ENCODE measurements at places on chromosomes 13 and 19.
A peak's percentile ranks its signal among the peaks of the same experiment; 100 is the strongest.

GRCh38 chr13:28564030-28564429 is 69.1 kb upstream of the FLT1 start:
- DNase-seq, result no peak

DNA sequence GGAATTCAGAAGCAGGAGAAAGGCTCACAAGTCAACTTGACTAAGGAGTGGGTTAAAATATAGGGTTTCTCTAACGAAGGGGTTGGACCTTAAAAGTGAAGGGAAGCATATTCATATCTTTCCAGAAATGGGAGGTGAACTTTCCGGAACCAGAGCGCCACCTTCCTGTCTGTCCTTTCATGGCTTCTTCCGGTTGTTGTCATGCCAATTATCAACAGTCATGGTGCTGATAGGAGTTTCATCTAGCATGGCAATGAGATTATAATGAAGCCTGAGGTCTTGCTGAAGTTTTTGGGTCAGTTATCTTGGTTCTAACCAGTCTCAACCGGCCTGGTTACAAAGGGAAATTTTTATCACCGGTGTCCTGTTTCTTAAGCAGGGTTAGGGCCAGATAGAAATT is 162.9 kb upstream of the NBEA start:
- no peak for DNase-seq

- DNase-seq, result no peak
Observed at GRCh38 chr19:41945135-41945766, 13.9 kb downstream of the RABAC1 start.

- DNase-seq, result no peak
Observed at GRCh38 chr19:33279430-33280350, 22.6 kb downstream of the CEBPA start.

- DNase-seq, result no peak
Observed at GRCh38 chr19:23070353-23071146, 46.3 kb upstream of the ZNF730 start.

DNA sequence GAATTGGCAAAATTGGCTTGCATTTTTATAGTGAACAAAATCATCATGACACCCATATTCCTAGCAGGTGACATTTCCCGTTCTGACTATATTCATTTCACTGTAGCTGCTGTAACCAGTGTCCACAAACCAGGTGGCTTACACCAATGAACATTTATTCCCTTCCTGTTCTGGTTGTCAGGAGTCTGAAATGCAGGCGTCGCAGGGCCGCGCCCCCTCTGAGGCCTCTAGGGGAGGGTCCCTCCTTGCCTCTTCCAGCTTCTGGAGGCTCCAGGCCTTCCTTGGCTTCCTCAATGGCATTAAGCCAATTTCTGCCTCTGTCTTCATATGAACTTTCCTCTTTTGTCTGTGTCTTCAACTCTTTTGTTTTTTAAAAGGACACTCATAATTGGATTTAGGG is 6.5 kb upstream of the RLN3 start:
- DNase-seq, result no peak

- DNase-seq, result no peak
Observed at GRCh38 chr19:28426110-28426729, 786.7 kb downstream of the UQCRFS1 start.

DNA sequence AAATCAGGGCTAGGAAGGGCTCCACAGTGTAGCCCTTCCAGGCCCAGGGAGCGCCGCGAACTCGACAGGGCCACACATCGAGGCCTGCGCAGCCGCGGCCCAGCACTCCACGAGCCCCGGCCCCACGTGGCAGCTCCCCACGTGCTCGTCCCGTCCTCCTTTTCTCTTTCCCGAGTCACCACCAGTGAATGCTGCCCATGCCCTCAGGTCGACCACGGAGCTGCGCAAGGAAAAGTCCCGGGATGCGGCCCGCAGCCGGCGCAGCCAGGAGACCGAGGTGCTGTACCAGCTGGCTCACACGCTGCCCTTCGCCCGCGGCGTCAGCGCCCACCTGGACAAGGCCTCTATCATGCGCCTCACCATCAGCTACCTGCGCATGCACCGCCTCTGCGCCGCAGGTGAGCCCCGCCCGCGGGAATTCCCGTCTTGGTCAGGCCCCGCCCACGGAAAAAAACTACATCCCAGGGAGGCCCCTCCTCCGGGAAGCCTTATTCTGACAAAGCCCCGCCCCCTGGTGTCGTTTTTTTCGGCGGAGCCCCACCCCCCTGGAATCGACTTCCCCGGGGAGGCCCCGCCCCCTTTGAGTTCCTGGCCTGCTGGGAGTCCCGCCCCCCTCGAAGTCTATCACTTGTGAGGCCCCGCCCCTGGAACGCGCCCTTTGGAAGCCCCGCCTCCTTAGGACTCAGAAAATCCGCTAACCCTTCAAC is 7.0 kb downstream of the HIF3A start:
- no peak for DNase-seq

DNA sequence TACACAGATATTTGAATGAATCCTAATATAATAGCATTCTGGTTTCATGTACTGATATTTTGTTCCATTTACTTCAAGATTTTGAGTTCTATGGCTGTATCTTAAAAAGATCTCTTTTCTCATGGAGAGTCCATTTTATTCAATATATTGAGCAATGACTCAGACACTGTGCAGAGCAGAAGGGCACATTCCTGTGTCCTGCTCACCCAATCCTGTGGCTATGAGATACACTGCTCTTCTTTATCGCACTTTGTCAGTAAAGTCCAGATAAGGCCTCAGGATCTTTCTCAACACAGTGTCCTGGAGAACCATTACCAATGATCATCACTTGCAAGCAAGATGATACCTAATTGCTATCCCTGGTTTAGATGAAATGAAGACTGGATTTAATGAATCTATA is 155.0 kb downstream of the CYSLTR2 start:
- DNase-seq, result no peak

DNA sequence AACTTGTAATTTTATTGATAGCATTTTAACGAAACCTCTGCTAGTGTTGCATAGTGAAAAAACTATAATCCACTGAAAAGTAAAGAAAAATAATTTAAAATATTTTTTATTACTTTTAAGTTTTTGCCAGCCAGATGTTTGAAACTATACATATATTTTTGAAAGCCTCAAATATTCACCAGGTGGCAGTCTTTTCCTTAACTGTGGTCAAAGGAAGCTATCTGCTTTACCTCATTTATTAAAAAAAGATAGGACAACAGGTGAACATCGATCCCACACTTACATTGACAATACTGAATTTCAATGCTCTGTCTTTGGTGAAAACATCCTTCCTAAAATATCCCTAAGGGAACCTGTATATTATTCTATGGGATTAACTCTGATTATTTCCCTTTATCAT is 100.5 kb downstream of the TRPC4 start:
- no peak for DNase-seq

DNA sequence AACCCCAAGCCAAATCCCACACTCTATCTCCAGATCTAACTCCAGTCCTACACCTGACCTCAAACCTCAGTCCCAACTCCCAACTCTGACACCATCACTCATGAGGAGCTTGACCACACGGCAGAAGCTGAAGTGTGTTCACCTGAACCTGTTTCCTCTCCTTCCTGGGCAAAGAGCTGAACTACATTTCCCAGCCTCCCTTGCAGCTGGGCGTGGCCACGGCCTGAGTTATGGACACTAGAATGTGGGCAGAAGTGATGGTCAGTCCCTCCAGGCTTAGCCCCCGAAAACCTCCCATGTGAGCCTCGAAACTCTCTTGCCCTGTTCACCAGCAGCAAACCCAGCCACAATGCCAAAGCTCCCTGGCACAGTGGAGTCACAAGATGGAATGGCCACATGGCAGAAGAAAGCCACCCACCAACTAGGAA is 19.5 kb upstream of the MEIS3 start:
- no peak for DNase-seq

GRCh38 chr19:47190167-47190727 is 40.8 kb downstream of the BBC3 start:
- DNase-seq, result peak; percentile 37

DNA sequence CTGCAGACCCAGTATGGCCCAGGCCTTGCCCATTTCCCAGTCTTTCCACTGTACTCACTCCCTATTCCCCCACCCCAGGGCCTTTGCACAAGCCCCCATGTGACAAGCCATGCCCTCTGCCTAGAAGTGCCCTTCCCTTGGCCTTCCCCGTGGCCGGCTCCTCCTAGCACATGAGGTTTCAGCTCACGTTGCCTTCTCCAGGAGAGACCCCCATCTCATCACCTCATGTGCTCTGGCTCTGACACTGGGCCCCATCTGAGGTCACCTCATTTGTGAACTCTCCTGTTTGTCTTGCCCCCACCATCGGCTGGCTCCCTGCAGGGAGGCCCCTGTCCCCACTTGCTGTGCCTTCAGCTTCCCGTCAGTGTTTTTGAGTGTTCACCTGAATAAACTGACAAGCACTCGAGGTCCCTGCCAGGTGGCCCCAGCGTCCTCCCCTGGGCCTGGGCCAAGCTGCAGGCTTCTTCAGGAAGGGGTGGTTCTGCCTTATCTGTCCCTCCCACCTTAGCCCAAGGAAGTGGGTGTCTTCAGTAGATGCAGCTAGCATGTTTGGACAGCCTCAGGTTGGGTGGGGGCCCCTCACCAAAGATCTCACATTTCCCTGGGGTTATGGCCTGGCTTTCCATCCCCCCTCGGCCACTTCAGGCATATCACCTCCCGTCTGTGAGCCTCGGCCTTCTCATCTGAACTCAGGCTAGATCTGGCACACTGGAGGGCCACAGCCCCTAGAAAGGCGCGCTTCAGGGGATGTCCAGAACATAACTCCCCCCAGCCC is 3.8 kb upstream of the SLC25A42 start:
- no peak for DNase-seq

DNA sequence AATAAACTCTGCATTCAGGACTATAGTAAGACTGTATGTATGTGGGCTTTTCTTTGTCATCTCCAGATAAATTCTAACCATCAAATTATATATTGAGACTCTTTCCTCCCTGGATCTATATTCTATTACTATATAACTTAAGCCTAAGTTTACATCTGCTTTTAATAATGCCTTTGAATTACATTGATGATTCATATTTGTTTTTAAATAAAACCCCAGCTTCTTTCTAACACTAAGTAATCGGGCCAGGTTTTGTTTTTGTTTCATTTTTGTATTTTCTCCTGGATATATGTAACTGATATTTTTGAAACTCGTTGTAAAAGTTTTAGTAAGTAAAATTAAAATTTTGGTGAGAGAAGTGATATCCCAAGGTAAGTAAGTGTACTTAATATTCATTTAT is 1599.1 kb downstream of the PCDH9 start:
- no peak for DNase-seq

DNA sequence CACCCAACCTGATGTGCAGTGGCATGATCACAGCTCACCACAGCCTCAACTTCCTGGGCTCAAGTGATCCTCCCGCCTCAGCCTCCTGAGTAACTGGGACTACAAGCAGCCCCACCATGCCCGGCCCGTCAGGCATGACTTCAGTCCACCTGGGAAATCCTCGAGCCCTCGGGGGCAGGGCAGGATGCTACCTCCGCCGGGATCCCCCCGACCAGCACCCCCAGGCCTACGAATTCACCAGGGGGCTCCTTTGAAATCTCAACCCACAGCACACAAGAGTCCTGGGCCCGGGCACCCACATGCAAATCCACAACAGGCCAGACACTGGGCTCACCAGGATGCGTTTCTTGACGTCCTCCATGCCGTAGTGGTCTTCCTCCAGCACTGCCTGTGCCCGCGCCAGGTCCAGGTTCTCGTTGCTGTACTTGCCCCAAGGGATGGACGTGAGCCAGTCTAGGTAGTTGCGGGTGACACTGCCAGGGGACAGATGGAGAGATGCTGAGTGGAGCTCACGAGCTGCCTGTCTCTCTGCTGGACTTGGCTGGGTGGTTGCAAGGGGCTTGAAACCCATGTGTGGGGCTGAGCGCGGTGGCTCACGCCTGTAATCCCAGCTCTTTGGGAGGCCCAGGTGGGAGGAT is 10.5 kb downstream of the RPL36 start:
- no peak for DNase-seq

DNA sequence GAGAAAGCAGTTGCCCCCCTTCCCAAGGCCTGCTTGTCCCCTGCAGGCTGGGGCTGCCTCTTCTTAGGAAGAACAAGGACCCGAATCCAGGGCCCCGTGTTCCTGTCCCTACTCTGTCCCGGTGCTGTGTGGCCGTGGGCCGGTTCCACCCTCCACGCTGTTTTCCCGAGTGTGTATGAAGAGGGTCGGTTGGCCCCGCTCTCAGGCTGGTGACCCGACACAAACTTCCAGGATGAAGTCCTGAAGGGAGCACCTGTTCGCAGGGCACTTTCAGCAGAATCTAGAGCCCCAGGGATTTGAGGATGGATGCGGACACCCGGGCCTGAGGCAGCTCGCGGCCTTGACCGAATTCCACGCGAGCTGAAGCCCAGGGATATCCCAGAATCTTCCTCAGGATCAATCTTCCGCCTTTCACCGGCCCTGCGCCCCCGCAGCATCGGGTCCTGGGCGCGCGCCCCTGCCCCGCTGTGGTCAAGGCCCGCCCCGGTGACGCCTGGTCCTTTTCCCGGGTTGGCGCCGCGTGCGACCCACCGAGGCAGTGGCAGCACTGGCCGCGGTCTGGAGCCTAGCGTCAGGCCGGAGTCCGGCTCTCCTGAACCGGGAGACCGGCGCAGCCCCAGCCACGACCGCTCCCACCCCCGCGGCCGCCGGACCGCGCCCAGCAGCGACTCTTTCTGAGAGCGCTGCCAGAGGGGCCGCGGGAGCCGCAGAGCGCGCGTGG is 528 bp upstream of the CHST8 start:
- DNase-seq, result no peak

GRCh38 chr13:98791611-98792010 is 39.1 kb upstream of the SLC15A1 start:
- DNase-seq, result no peak

DNA sequence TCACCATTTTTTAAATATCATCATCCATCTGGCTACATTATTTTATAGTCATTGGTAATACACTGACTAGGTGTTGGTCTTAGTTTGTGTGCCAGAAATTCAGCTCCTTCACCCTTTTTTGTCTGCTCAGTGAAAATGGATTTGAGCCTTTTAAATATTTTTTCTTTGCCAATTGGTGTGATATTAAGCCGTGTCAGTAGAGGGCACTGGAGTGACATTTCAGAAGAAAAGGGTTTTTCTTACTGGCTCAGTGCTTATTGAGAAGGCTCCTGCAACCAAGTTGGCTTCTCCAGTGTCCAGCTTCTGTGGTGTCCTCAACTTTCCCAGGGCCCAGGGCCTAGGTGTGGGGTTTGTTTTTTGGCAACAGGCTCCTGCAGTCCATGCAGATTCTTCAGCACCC is 546.6 kb downstream of the DACH1 start:
- DNase-seq, result peak; percentile 1

DNA sequence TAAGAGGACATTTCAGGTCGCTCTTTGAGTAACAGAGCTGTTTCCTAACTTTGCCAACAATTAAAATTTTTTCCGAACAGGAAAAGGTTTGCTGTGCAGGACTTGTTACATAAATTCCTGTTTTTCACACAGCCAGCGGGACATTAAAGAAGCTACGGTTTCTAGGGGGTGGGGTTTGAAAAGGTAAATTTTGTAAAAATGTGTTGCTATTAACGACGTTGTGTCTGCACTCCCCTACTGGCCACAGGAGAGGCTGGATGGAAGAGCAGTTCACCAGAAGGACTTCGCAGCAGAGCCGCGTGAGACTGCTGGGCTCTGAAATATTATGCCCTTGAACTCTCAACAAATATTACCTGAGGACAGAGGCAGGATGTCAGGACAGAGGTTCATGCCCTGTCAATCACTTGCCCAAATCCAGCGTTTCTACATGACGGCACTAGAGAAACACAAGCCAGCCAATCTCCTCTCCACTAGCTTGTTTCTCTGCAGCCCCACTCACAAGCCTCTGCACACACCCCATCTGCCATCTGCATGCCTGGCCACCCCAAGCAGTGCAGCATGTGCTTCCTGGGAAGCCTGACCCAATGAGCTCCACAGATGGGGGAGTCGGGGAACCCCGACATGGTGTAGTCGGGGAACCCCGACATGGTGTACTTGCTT is 102.0 kb downstream of the FOXO1 start:
- no peak for DNase-seq
